ENCODE measurements at places on chromosomes 1 and 21.
A peak's percentile ranks its signal among the peaks of the same experiment; 100 is the strongest.

- DNase-seq, result no peak
These were observed 229.6 kb upstream of the JUN start for GRCh38 chr1:59013276-59013927.

DNA sequence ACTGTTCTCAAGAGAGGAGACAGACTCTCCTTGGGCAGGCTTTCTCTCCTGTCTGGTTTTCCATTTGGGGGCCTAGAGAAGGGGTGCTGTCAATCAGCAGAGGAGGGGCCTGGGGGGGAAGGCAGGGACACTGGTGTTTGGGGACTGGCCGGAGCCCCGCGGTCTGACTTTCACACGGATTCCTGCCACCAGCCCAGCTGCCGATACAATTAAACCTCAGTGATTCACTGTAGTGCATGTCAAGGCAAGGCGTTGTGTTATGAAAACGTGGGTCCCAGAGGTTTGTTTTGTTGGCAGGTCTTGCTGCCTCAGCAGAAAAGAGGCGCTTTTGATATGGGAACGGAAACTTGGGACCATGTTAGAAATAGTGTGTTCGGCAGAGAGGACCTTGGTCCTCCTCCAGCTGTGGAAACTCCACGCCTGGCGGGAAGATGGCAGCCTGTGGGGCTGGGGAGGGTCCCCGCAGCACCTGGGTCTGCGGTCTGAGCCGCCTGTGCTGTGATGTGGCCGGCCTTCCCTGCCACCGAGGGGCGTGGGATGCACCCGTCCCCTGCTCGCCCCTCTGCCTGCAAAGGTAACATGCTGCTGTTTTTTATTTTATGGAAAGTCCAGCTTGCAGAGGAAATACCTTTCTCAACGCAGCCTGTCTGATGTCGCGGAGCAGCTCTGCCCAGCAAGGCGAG lies 47.6 kb downstream of the SPSB1 start:
- DNase-seq, result no peak

- peak; percentile 98 for DNase-seq
These were observed 1.5 kb downstream of the RPS6KA1 start for GRCh38 chr1:26530895-26531598.

DNA sequence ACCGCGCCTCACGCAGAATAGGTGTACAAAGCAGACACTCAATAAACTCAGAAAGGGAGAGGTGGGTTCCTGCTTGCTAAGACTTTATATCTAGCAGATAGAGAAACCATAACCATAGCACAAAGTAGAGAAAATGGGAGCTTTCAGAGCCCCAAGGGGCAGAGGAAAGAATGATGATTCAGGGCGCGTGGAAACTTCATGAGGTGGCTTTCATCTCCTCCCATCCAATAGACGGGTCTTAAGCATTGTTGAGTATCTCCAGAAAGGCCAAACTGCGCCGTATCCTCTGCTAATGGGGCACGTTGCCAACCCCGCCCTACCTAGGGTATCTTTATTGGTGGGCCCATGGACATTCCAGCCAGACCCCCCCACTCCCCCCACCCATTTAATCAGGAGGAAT lies 778 bp upstream of the MIXL1 start:
- DNase-seq, result no peak

DNA sequence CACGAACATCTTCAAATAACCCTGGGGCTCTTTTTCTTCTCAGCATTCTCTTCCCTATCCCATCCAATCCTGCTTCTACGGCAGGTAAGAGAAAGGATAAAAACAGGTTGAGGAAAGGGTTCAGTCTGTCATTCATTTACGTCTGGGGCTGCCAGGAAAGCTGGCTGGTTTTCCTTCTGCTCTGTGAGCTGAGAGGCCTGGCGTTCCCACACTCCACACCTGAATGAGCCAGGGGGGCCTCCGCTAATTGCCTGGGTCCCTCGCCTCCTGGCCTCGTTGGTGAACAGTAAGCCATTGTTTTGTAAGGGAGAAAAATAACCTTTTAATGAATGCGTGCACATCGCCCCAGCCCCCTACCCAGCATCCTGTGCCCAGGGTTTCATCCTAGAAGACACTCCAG lies 70.8 kb upstream of the SIM2 start:
- DNase-seq, result no peak

DNA sequence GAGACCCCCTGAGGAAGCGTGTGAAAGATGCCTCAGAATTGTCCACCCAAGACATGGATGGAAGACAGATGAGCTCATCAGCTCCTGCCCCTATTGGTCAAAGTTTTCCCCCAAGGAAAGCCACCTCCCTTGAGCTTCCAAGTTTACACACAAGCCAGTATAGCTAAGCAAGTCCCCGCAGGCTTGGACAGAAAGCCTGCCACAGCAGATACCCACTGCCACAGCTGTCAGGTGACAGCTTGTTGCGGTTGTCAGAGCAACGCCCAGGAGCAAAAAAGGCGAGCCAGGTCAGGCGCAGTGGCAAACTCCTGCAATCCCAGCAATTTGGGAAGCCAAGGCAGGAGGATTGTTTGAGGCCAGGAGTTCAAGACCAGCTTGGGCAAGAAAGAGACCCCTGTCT lies 60.9 kb upstream of the IFNAR2 start:
- no peak for DNase-seq

DNA sequence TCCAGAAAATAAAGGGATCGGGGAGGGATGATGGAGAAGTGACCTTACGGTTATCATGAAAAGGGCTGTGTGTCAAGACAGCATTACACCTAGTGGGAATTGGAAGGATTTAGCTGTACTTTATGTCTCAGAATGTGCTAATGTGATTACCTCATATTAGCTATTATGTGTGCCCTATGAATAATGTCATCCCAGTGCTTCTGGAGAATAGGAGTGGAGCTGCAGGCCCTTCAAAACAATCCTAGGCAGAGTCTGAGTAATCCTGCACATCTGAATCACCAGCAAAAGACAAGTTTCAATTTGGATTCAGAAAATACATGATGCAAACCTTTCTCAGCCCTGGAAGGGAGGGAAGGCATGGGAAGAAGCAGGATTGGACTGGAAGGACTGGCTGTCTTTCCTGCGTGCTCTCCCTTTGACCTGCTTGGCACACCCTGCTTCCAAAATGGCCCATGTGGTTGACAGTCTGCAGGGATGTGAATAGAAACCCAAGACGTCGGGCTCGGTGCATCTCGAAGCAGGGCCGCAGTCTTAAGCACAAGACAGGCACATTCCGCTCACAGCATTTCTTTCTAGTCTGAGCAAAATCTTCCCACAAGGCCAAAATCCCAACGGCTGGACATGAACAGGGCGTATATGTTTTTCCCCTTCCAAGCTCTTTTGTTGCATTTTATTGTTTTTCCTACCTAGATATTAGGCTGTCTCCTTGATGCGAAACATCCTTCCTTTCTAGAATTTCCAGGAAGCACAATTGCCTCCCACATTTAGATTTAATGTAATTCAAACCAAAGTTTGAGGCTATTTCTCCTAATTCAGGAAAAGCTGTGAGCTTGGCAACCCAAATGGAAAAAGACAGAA lies 54.3 kb upstream of the TARBP1 start:
- DNase-seq, result peak; percentile 66

DNA sequence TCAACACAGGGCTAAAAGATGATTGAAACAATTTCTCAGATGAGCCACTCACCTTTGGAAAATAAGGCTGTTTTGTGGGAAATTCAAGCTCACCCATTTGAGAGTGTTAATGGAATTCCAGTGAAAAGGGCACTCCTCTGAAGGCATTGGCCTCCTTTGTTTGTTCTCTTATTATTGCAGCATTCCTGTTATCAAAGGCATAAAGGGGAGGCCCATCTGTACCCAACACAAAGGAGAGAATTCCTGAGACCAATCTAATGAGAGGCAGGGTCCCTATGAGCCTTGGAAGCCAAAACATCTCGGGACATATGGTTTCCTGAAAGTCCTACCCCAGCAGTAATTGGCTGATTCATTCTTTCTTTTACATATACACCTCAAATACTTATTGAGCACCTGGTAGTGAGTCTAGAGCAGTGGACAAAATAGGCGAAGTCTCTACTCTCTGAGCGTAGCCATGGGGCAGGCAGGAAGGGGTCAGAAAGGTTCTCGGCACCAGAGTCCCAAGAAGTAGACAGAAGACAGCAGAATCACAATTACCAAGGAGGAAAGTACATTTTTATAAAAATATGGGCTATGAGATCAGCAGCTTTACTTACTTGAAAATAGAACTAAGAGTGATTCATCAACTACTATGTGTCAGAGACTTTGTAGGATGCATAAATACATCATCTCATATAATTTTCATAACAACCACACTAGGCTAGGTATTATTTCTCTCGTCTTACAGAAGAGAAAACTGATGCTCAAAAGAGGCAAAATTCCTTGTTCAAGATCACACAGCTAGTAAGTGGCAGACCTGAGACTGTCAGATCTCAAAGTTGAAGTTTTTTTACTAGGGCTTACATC lies 218.7 kb downstream of the DAB1 start:
- no peak for DNase-seq

GRCh38 chr1:198167436-198167934 lies 10.7 kb downstream of the NEK7 start:
- no peak for DNase-seq

DNA sequence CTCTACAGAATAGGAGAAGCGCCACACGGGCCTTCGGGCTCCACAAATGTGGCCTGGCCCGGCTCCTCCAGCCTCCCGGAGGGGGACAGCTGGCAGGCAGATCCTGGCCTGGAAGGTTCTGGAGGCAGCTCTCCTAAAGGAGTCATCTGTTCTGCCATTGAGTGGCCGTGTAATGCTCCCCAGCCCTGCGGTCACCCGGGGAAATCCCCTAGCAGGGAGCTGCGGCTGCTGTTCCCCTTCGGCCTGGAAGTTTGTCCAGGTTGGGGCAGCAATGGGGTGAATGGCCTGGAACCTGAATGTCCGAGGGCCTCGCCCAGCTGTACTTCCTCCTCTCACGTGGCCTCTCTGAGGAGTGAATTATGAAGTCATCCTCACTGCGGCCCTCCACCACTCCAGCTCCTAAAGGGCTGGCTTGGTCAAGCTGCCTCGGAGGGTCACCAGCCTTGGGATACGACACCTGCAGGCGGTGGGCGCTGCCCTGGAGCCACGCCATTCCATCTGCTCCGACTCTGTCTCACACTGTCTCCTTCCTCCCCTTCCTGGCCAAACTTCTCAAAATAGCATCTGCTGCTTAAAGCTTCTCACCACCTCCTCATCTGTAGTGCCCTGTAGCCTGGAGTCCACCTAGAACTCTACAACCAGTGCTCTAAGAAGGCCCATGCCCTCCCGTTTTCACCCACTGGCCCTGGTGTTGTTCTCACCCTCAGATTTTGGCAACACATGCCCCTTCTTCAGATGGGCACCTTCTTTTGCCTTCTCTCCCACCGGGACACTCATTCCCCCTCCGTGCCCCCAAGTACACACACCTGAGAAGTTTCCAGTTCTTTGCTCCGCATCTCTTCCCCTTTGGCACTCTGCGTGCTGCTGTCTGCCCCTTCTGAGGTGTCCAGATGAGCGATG lies 54.4 kb upstream of the TMPRSS2 start:
- no peak for DNase-seq

DNA sequence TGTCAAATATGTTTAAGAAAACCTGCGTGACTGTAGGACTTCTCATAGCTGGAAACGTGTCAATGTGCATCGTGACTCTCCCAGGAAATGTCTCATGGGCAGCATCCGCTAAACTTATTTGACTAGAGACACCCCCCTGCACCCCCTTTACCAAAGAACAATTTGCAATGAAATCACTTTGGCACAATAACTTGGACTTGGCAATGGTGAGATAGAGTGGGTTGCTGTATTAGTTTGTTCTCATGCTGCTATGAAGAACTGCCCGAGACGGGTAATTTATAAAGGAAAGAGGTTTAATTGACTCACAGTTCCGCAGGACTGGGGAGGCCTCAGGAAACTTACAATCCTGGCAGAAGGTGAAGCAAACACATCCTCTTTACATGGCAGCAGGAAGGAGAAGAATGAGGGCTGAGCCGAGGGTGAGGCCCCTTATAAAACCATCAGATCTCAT lies 13.8 kb downstream of the CLDN14 start:
- DNase-seq, result no peak

GRCh38 chr1:153190373-153190772 lies 12.9 kb upstream of the LELP1 start:
- no peak for DNase-seq

GRCh38 chr1:11318982-11319381 lies 46.0 kb downstream of the UBIAD1 start:
- no peak for DNase-seq

DNA sequence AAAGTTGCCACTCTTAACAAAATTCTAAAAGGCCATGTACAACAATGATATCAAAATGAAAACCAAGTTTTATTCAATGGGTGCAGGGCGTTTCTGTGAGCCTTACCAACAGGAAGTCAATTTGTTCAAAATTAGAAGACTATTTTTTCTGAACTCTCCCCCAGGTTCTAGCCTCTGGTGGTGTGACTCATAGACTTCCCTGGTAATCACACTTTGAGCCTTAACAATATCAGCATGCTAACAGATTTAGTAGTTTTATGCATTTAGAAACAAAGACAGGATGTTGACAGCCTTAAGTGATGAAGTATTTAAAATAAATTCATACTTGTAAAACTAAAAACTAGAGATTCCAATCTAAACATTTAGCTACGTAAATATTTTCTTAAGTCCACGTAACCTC lies 88.4 kb downstream of the LRRC8C start:
- DNase-seq, result no peak

DNA sequence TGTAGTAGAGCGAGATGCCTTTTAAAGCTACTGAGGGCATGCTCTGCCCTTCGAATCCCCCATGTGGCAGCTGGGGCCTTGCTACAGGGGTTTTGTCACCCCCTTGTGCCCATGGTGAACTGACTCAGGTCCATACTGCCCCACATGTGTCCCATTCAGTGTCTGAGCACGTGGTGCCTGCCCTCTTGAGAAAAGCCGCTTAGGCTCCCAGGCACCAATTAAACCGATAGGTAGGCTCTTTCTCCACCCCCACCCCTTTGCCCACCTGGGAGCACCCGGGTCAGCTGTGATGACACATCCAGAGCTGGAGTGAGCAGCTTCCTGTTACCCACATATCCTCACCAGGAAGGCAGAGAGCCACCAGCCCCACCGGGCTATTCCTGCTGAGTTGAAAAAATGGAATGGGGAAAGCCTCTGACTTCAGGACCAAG lies 30.5 kb downstream of the TMCC2 start:
- no peak for DNase-seq

GRCh38 chr1:23214640-23215039 lies 2.7 kb downstream of the HTR1D start:
- DNase-seq, result no peak

DNA sequence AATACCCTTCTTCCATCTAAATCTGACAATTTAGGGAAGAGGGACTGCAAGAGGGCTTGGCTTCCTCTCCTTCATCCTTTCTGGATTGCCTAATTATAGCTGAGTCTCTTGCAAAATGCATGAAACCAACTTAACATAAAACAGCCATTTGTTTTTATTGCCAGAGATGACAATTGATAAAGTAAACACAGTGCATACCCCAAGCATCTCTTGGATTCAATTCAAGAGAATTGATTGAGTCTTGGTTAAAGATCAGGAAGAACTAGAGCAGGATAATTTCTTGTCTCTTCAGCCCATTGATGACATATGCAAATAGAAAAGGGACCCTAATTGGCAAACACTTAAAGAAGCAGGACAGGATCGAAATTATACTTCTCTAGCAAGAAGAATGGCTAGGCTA lies 617.1 kb upstream of the PTBP2 start:
- DNase-seq, result no peak

DNA sequence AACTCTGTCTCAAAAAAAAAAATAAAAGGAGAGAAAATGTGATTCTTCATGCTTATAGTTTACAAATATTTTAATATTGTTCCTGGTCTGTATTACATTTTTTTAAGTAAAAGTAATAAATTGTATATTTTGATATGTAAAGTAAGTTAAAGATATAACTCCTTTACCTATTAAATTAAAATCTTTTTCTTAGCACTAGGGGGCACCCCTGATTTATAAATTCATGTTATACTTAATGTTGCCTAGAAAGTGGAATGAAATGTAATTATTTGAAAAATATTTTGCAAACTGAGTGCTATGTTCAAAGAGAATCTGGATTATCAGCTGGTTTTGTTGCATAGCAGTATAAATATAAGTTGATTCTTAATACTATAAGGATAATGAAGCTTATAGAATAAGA lies 49.2 kb downstream of the RALGPS2 start:
- no peak for DNase-seq

Measured in RWPE2 (cell line).